ENCODE measurements at places on chromosomes 12 and 14. TPM values are rescaled to one million over a fixed set of nuclear protein-coding genes. Genes with fewer than 3 reads are reported as not detected.

GRCh38 chr12:54201001-54201794 is 12.4 kb upstream of the SMUG1 start:
- peaks cover 17% of the 10 kb centered on the region for H3K4me1 ChIP-seq
- no peak overlapping the region for H3K27ac ChIP-seq
- DNase-seq = peak; percentile 75
- no peak overlapping the region for H3K4me3 ChIP-seq

DNA sequence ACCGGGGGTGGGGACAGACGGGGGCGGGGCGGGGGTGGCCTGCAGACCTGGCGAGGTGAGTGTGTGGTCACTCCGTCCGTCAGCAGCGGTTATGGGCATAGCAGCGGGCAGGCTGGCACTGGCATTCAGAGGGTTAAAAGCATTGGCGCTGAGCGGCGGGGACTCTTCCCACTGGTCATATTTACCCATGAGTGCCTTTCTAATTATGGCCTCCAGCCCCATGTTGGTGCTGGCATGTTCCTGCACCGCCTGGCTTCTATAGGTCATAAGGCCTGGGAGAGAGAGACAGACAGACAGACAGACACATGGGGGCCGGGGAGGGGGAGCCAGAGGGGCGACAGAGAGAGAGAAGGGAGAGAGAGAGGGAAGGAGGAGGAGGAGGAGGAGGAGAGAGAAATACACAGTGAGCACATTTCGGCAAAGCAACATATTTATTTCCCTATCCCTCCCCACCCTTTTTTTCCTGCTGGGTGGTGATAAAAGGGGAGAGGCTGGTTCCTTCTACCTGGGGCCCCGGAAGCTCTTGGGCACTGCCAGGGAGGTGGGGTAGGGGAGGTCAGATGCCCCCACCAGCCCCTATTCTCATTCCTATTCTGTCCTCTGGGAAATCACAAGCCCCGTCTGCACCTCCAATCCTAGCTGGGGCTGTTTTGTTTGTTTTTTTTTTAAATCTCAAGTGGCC is 32.6 kb downstream of the RFLNA start:
- H3K27ac ChIP-seq = no peak overlapping the region
- no peaks in the 10 kb centered on the region for H3K27me3 ChIP-seq
- no peak overlapping the region for H3K4me3 ChIP-seq
- no peak for DNase-seq
- no peaks in the 10 kb centered on the region for H3K4me1 ChIP-seq

DNA sequence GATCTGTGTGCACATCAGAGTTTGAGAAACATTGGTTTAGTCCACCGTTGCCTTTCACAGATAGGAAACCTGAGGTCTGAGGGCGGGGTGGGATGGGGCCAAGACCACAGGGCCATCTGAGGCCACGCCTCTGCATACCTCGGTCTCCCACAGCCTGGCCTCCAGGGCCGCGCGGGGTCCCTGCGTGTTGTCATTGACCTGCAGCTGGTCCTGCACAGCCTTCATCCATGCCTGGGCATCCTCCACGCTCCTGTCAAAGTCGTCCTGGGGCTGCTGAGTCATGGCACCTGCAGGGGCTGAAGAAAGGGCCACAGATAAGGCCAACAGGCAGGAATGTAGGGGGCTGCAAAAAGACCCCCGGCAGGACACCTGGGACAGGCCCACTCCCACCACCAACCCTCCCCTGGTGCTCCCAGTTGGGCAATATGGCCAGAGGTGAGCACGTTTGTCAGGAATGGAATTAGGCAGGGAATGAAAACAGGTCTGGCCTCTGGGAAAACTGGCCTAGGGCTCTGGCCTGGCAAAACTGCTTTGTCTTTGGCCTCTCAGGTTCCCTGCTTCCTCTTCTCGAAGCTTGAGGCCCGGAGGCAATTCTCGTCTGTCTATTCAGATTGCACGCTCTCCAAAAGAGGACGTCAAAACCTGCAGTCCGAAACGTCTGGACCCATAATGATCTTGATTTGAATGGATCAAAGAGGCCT is 40.8 kb downstream of the SYNE3 start:
- H3K4me3 ChIP-seq = no peak overlapping the region
- no peaks in the 10 kb centered on the region for H3K27me3 ChIP-seq
- peaks cover 14% of the 10 kb centered on the region for H3K4me1 ChIP-seq
- no peak for DNase-seq
- no peak overlapping the region for H3K27ac ChIP-seq
- H3K36me3 ChIP-seq = peaks cover 7% of the 10 kb centered on the region

- no peaks in the 10 kb centered on the region for H3K27me3 ChIP-seq
- H3K27ac ChIP-seq = no peak overlapping the region
- no peak for DNase-seq
Observed at GRCh38 chr14:105701456-105702274, 175.3 kb downstream of the TMEM121 start.

DNA sequence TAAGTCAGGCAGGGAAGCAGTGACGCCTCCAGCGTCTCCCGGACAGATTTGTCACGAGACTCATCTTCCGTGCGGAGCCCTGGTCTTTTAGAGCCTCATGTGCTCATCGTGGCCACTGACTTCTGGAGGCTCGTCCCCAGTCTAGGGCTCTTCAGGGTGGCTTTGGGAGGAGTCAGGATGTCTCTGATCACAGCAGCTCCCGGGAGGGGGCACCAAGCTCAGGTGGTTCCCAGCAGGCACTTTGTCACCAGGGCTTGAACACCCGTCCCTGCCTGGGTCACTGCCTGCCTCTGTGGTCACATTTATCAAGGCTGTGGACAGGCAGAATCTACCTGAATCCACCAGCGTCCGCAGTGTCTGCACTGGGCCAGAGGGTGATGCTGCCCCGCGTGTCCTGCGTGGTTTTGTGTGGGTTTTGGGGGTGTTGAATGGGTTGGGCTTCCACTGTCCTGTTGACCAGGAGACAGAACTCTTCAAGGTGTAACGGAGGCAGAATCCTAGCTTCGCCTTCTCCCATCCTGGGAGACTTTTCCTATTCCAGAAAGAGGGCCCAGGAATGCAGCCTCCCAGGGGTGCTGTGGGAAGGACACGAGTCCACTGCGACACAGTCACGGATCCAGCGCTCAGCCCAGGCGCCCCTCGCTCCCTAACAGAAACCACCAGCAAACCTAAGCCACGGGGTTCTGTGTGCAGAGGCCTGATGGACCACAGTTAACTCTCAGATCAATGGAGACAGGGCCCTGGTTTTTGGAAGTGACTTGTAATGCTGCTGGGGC is 132.3 kb downstream of the ADGRD1 start:
- H3K27me3 ChIP-seq = peaks cover 46% of the 10 kb centered on the region
- H3K4me3 ChIP-seq = no peak overlapping the region
- no peak overlapping the region for H3K27ac ChIP-seq

Gene MYF6
- total RNA-seq = not detected

Gene PDE3A
- not detected for total RNA-seq
